Stimulated activated CD8-positive, alpha-beta memory T cell treated with anti-CD3 and anti-CD28 coated beads, Interleukin-4, amount 100 ng/mL, for 4 hours (primary cell): ENCODE measurements at places on chromosomes 2 and 18.
A peak's percentile ranks its signal among the peaks of the same experiment; 100 is the strongest.

GRCh38 chr2:235857598-235857997, 310.6 kb downstream of the GBX2 start:
- DNase-seq: no peak

- peak; percentile 1 for DNase-seq
These were observed 275.3 kb upstream of the CCDC68 start for GRCh38 chr18:55234366-55235093.

- no peak for DNase-seq
These were observed 8.7 kb downstream of the CTIF start for GRCh38 chr18:48547531-48547981.

DNA sequence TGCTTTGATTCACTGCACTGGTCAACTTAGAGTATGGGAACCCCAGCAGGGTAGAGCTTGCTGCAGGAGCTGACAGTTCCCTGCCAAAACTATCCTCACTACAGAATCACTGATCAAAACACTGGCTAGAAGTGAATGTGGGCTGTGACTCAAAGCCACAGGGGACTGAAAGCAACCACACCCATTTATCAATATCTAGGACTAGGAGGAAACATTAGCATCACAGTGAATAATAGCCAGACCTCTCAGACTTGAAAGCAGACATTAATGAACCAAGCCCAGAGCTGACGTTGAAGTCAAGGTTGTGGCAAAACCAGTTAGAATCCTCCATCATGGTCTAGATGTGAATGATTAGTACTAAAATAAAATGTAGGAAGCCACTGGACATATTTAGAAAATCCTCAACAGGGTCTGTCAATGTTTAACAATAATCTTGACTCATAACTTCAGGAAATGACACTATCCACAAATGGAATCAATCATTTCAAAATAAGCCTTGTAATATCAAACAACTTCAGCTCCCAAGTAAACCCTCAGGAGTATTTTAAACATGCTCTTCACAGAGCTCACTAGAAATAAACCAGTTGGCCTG, 131.4 kb downstream of the CDH20 start:
- DNase-seq: no peak

GRCh38 chr2:100350661-100351185, 28.4 kb upstream of the LONRF2 start:
- DNase-seq: no peak

- no peak for DNase-seq
These were observed 11.0 kb upstream of the NBEAL1 start for GRCh38 chr2:203003716-203004115.

- DNase-seq: no peak
These were observed 121.3 kb upstream of the BOD1L2 start for GRCh38 chr18:57025540-57025939.

DNA sequence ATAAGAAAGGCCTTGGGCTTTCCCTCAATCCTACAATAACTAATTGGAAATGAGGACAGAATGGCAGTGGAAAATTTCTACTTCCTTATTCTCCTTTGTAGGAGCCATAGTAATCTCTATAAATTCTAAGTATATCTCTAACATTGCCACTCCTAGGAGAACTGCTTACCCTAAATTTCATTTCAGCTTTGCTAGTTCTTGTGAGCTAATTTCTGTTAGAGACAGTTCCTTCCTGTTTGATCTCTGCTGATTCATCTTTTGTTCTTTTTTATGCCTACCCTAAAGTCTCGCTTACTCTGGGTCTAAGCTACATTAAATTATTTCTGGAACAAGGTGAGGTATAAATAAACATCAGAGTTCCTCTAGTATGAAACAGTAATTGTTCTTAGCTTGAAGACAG, 25.7 kb downstream of the ABHD3 start:
- DNase-seq: no peak

DNA sequence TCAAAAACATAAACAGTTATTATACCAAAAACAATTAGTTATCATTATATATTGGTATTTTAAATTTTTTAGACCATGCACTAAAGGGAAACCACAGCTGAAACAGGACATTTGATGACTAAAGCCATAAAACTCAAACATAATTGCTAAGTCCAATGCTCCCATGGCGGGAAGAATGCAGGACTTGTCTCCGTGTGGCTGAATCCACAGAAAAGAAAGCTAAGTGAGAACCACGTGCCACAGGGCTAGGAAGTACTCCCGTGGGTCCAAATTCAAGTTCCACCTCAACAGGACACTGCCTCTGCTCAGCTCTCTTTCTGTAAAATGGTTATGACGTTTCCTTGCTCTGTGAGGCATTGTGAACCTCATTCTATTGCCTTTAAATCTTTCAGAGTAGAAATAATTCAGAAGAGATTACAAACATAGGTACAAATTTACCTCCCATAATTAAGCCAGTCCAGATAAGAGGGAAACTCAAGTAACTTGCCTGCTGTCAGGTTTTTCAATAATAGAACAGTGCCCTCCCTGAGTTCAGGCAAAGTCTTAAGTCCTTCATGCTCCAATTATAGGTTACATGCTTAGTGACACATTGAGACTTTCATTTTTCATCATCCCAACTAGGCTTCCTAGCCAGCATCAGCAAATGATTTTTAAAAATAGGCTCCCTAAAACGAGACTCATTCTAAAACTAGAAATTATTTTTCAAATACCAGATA, 36.7 kb downstream of the FTCDNL1 start:
- DNase-seq: no peak

DNA sequence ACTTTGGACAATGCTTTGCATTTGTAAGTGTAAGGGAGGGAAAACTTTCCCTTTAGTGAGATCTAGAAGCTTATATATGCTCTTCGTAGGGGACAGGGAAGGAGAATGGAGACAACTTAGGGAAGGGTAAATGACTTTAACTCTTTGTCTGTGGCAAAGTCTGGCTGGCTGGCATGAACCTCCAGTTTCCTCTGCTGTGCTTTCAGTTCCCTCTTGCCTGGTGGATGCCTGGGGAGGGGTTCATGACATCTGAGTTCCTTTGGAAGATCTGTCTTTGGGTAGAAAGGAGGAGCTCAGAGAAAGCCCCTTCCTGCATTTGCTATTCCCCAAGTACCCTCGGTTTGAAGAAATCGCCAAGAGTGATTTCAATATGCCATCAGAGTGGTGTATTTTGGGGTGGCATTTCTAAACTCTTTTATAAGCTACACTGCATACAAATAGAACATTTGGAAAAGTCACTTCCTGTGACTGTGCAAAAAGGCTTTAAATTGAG, 143.6 kb downstream of the VAPA start:
- no peak for DNase-seq

- no peak for DNase-seq
These were observed 61.0 kb downstream of the BIN1 start for GRCh38 chr2:127045792-127046501.

DNA sequence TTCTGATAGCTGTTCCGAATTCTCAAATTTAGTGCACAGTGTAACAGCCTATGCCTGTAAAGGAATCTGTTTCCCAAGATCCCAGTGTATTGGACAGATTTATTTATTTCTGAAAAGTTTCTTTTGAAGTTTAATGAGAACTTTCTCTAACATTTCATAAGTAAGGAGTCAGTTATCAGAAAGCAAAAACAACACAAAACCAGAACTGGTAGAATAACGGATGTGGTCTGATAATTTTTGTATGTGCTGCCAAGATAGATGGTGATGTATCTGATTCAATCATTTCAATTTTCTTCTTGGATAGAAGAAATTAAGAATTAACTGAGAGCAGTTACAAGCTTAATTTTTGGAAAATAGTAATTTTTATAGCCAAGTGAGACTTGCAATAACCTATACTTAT, 374.3 kb downstream of the SOCS6 start:
- DNase-seq: no peak

DNA sequence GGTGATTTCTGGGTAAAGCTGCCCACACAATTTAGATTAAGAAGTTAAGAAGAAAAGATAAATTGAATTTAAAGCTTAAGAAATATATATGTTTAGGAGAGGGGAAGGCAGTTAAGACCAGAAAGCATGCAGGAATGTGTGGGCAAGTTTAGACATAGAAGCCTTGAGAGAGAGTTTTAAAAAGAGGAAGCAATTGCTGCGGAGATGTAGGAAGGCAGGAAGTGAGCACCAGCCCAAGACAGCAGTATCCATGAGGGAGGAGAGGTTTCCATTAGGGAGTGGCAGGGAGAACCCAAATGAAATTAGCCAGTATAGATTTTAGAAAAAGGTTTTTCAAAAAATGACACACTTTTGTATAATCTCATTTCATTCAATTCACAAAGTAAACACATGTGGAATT, 24.3 kb downstream of the DSC2 start:
- DNase-seq: no peak

GRCh38 chr2:239152239-239152915, 248.4 kb downstream of the HDAC4 start:
- DNase-seq: no peak

- no peak for DNase-seq
These were observed 624.9 kb upstream of the FANCL start for GRCh38 chr2:58866040-58866439.

DNA sequence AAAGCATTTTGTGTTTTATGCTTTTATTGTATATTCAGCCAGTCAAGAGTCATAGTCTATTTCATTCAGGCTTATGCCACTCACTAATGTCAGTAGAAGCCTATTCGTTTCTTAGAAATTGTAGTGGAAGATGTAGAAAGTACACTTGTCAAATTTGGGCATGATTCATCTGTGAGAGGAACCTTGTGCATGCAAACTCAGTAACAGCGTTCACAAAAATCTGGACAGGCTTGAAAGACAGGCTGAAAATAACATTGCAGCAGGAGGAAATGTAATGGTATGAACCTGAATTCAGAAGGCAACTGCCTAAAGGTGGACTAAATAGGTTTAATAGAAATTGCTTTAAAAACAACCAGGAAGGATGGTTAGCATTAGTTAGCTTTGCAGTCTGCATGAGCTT, 213.5 kb downstream of the CMPK2 start:
- DNase-seq: no peak

DNA sequence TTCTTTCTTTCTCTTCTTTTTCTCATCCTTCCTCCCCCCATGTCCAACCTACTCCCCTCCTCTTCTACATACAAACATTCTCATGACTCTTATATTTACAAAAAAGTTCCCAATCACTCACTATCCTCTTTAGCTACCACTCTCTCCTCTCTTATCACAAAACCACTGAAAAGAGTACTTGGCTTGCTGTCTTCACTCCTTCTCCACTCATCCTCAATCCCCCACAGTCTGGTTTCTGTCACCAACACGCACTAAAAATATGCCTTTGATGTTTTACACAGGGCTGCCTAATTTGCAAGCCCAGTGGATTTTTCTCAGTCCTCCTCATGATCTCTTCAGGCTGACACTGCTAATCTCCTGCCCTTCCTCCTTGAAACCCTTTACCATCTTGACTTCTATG, 159.5 kb downstream of the TNS1 start:
- no peak for DNase-seq

GRCh38 chr18:48106976-48107781, 176.7 kb upstream of the SMAD2 start:
- no peak for DNase-seq

DNA sequence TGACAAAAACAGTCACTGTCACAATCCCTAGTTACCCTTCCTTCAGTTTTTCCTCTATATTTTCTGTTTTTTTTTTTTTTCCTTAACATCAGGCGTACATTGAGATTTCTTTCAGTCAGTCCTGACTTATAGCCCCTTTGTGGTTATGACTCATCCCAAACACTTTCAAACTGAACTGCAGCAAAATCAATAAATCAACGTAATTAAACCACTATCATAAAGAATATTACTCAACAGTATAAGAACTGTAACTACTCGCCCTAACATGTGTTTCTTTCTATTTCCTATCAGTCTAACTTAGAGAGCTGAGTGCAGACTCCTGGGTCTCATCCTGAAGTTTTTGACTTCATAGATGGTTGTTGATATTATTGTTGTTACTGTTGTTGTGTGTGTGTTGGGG, 523.5 kb downstream of the LRRTM4 start:
- DNase-seq: no peak

GRCh38 chr2:191625446-191625845, 52.5 kb upstream of the NABP1 start:
- DNase-seq: no peak

GRCh38 chr2:70141212-70141901, 49.5 kb downstream of the C2orf42 start:
- DNase-seq: no peak

DNA sequence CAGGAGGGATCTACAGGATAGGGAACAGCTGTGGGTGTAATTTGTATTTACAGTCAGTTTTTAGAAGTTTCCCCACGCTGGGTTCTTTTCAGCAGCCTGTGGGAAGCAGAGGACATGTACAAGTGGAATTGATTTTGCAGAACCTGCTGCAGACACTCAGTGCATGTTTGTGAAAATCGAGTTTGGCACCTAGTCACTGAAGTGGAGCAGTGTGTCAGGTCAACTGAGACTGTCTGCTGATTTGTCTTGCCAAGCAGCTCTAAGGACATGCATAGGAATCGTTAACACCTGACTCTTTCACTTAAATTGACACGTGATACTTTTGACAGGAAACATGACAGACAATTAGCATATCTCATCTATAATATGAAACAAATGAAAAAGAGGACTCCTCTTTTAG, 416.6 kb downstream of the TMX3 start:
- no peak for DNase-seq

- DNase-seq: no peak
These were observed 101.0 kb upstream of the LMAN1 start for GRCh38 chr18:59460072-59460420.

DNA sequence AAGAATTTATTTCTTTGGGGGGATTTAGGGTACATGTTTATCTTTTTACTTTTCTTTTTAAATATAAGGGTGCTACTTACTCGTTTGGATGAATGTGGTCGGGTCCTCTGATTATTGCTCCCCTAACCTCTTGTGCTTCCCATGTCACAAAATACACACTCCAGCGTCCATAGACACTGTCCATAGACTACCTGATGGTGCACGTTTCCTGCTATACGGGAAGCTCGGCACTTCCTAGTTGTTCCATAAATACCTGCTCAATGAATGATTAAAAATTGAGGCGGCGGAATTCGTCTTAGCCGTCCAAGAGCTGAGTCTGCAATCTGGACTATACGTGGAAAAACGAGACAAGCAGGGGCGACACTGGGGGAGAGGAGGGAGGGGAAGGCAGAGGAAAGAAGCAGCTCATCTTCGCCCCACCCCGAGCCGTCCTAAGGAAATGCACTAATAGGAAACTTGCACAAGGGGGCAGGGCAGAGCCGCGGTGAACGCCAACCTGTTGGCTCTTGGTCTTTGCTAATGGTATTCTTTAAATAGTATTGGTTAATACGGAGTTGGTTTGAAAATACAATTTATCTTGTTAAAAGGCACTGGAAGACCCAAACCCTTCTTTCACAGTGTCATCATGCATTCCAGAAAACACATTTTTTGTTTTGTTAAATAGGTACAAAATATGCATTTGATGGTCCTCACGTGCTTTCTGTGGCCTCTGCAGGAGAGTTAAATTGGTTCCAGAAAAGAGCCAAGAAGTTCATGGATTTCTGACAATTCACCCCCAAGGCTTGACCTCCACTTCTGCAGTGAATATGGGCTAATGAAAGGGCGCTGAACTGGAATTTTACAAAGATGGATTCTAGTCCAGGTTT, 73.0 kb upstream of the KCTD1 start:
- no peak for DNase-seq

GRCh38 chr2:158893026-158893425, 75.4 kb upstream of the TANC1 start:
- DNase-seq: no peak

- DNase-seq: no peak
These were observed 21.2 kb upstream of the EPAS1 start for GRCh38 chr2:46275995-46276394.

- no peak for DNase-seq
These were observed 22.8 kb upstream of the KIDINS220 start for GRCh38 chr2:8860239-8860638.
